ENCODE measurements at places on chromosomes 4 and X.

GRCh38 chr4:144621681-144622080, 24.3 kb upstream of the HHIP start:
- DNase-seq, result no peak

DNA sequence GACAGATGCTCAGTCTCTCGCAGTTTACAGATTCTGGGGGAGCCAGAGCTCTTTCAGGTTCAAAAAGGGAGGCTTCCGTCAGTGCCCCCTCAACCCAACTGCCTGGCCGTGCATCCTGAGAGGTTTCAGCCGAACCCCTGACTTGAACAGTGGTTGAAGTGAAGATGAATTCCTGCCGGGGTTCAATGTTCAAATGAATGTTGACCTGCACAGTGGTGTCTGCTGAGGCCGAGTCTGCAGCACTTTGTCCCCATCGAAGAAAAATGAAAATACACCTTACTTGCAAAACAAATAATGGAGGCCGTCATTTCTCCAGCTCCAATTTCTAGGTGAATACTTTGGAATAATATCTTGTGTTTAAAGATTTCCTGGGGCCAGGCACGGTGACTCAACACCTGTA, 33.7 kb downstream of the GYG2 start:
- no peak for DNase-seq

DNA sequence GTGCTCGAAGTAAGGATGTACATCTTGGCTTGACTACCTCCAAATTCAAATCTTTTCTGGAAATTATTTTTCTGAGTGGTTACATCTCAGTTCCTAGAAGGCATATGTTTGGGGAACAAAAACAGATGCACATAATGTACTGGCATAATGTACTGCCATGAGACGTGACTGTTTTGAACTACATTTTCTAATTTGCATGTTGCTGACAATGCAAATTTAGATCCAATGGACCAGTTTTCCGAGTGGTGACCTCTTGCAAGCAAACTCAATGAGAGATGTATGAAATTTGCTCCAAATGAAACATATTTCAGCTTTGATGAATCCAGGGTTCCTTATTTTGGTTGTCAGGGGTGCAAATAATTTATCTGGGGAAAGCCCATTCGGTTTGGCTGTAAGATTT, 694.3 kb downstream of the GRXCR1 start:
- no peak for DNase-seq

DNA sequence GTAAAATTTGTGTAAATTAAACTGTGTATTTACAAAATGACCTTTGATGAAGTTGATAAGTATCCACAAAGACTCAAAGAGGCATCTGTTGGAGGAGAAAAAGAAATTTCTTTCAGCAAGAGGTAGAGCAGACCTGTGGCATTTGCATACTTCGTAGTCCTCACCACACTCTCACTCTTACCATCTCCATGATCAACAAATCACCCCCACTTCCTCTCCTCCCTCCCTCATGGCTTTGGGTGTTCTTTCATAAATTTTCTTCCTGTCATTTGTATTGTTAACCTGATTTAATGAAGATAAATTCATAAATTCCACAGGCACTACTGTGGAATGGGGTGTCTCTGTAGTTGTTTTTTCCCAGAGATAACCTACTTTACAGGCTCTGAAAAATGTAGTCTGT, 366.5 kb downstream of the ZNF674 start:
- no peak for DNase-seq

GRCh38 chr4:94540476-94540875, 88.7 kb downstream of the PDLIM5 start:
- no peak for DNase-seq

DNA sequence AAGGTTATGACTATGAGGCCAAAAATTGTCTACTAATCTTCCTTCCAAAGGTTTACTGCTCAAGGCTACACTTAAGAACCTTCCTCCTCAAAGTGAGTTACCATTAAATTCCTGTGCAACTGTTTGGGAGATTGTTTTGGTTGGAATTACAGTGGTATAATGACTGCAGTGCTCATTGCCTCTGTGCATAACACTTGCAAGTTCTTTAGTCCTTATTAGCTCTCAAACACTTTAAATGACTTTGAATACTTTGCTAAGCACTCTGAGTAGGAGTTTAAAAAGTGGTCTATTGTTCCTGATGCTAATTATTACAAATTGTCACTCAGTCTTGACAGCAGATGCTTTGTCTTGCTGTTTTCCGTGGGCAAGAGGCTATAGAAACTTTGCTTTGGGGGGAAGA, 422.8 kb upstream of the PABPC4L start:
- DNase-seq, result no peak

DNA sequence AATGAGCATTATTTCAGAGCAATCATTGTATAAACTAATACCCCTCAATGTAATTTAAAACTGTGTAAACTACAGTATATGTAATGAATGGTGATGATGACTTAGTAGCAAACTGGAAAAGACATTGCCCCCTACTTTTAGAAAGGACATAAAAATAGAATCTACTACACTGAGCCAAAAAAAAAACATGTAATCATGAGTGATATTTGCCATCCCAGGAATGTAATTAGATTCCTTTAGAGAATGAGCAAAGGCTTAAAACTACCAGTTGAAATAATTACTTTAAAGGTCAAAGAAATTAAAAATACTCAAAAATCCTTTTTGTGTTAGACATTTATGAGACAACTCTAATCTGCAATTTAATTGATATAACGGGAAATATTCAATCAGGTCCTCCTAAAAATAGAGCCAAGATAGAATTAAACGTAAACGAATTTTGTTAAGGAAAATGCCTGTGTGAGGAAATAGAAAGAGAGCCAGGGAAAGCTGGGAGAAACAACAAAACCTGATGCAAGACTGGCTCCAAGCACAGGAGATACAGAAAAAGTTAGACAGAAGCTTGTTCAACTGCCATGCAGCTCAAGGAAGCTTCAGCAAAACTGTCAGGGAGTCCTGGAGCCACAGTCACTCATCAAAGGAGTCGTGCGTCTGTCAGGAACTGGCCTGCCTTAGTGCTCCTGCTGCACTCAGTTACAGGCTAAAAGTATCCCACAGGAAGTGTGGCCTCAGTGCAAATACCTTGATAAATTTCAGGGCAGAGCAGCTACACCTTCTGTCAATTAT, 655.7 kb upstream of the INTU start:
- no peak for DNase-seq

DNA sequence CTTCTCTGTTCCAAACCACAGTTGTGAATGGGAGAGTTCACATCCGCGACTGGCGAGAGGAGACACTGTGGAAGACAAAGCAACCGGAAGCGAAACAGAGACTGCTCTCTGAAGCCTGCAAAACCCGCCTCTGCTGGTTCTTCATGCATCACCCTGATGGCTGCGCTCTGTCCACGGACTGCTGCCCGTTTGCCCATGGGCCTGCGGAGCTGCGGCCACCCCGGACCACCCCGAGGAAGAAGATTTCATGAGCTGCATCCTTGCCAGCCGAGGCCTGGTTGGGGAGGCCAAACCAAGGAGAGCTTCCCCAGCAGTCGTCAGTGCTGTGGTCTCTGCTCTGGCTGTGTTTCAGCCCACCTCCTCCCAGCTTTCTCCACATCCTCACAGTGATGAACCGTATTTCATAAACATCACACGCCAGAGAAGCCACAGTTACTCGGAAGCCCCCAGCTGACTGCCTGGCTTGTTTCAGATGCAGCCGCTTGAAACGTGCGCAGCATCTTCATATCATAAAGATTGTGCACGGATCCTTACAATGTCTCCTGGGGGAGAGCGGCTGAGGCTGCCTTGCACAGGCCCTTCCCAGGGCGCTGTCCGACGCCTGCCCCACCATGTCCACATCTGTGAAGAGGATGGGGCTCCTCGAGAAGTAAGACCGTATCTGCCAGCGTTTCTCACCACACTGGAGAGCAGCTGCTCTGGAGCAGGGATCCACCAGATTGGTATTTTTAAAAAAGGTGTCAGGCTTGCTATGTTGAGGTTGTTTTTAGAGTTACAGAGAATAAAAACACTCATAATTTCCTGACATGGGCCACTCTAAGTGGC, 35.4 kb downstream of the TRMT44 start:
- no peak for DNase-seq

DNA sequence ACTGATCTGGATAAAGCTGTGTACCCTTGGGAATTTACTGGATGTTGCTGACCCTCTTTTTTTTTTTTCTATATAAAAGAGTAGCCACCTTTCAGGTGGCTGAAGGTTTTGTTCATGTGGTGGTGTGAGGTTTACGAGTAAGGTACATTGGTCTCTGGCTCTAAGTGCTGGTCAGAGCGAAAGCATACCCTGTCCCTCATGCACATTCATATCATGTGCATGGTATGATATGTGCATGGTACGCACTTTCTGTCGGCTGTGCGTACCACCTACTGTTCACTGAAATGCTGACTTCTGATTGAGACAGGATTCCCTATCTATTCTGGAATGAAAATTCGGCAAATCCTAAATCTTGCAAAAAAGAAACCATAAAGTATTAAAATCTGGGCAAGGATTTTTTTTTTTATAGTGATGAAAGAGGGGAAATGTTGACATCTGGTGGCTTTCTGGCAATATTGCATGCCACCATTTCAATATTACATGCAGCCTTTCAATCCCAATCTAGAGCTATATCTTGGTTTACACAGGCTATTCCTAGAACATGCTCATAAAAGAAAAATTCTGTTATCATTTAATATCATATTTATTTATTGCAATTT, 32.8 kb downstream of the FAM149A start:
- DNase-seq, result peak; percentile 23

DNA sequence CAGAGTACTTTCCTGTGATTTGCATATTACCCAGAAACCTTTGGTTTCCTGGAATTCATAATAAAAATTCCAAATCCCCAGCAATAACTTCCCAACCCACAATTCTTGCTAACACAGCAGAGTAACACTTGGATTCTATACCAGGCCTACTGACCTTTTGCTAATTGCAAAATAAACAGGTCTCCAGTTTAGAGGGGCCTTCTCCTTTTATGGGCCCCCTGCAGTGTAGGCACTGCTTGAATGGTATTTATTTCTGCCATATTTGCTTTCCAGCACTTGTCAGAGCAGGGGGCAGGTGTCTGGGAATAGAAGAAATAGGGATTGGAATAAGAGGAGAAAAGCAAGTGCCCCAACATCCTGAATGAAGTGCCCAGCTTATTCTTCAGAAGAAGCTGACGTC, 25.3 kb upstream of the GPC3 start:
- DNase-seq, result no peak

GRCh38 chr4:127210893-127211649, 421.7 kb upstream of the INTU start:
- DNase-seq, result no peak
